ENCODE measurements at places on chromosomes 7 and 10.

DNA sequence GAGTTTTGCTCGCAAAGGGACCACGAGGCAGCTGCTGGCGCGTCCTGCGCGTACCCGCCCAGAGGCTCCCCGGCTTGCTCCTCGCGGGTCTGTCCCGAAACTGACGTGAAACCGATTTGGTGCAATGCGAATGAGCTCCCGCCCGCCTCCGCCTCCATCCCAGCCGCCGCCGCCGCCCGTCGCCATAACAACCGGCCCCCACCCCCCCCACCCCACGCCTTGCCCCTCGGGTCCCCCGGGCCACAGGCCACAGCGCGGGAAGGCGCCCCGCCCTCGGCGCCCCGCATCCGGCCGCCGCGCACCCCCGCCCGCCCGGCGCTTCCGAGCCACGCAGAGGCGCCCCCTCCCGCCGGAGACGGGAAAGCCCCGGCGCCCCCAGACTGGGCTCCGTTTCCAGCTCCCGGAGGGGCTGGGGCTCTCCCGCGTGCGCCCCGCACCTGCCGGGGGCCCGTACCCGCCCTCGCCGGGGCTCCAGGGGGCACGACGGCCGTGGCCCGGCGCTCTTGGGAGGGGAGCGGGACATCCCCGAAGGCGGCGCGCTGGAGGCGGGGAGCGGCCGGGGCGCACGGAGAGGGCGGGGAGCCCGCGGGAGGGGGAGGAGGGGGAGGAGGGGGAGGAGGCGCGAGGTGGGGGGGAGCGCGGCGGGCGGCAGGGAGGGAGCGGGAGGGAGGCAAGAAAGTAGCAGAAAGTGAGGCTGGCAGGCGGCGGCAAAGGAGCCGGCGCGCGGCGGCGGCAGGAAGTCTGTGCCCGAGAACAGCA is at the start of gene CAMK1D:
CAMK1D (plus strand) TSS at position 678 of the 759 bp plus-strand sequence.
- peak; percentile 88 for DNase-seq

DNA sequence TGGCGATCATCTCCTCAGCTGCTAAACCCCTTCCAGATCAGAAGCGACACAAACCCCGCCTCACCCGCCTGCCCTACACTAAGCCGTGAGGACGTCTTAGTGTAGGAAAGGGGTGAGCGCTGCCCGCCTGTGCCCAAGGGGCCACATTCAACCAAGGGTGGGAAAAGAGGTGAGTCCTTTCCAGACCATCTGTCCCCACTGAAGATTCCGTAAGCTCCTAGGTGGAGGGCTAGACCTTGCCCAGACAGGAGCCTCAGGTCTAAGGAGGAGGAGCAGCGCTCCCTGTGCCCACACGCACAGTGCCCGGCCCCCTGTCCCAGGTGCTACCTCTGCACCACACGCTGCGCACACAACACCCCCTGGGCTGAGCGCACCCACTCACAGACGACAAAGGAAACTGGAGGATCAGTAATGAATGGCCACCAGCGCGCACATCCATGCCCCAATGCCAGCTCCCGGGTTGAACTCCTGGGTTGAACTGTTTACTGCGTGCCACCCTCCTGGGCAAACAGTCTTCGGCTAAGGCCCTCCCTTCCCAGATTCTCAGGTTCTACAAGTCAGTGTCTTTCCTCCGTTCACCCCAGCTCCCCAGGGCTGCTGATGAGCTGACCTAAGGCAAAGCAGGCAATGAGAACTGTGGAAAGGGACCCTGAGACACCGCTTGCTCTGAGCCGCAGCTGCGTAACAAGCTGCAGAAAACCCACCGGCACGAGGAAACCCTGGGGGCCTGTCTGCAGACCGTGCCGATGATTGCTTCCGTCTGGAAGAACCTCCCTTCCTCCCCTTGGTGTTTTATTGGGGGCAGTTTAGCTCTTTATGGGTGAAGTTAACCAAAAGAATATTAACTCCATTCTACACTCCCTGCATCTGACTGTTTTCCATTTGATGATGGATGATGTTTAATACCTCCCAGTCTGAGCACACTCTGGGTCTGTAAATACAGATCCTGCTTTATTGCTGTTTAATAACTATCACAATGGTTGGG is 185.9 kb downstream of the MAD1L1 start:
- no peak for DNase-seq

DNA sequence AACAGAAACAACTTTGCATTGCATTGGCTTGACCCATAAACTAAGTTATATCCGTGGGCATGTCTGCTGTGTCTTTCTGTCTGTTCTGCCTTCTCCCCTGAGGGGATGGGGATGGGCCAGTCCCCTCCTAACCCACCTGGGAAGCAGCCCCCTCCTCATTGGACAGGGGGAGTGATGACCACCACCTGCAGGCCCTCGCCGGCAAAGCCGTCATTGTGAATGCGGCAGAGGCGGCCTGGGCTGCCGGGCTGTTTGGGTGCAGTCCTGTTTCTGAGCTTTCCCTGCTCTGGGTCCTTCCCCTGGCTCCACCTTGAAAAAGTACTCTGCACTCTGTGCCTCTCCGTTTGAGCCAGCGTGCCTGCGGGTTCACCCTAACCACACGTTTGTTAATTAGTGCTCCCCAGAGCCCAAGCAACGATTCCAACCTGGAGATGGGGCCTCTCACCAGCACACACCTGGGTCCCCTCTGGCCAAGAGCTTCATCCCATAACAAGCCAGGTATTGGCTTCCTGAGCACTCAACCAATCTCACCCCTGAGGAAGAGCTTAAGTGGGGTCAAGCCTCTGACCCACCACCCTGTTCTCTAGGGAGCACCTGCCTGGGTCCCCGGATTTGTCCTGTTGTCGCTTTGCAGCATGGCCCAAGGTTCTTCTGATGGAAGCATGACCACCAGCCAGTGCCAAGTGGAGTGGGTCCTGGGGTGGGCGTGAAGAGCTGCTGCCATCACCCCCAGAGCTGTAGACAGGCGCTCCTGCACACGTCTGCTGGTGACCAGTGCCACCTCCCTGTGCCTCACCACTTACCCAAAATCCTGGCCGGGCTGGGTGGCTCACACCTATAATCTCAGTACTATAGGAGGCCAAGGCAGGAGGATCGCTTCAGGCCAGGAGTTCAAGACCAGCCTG is 39.4 kb upstream of the ZMIZ2 start:
- DNase-seq: no peak

GRCh38 chr7:46024263-46024916 is 103.3 kb upstream of the IGFBP3 start:
- DNase-seq: no peak

DNA sequence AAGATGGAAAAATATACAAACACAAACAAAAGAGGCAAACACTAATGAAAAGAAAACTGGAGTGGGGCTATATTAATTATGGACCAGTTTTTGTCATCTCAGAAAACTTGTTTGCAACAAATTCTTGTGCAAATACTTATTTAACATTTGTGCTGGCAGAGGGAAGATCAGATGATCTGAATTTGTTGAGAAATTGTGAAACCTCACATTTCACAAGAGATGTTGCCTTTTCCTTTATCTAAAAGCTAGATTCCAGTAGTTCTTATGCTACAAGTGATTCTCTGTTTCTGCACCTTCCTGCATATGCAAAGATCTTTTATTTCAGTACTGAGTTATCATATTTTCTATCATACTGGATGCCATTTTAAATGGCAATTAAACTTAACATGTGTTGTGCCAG is 320.7 kb downstream of the SUGCT start:
- DNase-seq: no peak

DNA sequence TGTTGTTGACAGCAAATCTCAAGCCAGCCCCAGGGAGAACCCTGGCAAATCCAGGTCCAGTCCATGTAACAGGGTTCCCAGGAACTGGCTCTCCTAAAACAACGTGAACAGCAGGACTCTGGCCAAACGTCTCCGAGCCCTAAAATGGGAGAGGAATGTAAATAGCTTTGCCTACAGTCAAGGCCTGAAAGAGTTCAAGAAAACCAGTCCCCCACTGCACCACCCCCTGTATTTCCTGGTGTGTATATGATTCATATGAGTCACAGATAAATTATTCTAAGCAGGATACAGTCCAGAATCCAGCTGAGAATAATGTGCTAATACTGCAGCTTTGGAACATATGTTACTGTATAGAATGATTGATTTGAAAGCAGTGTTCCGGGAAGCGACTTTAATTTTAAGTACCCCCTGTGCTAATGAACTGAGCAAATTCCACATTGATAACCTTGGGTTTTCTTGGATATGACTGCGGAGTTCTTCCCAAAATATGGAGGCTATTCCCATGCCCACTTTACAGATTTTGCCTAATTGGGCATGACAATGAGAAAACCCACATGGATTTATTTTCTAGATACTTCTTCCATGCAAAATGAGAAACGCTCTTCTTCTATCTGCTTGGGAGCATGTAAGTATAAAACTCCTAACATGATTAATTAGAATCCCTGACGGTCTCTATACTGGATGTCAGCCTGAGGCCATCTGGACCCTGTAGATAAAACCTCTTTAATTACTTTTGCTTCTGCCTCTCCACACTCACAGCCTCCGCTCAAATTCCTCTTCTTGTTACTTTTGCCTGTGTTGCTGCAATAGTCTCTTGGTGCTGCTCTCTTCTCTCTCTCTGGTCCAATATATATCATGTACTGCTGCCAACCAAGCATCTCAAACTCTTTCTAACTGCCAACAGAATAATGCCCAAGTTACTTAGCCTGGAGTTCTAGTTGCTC is 50.2 kb downstream of the LAMB4 start:
- DNase-seq: peak; percentile 58

- DNase-seq: no peak
Observed at GRCh38 chr10:58764087-58764747, 251.5 kb downstream of the BICC1 start.

DNA sequence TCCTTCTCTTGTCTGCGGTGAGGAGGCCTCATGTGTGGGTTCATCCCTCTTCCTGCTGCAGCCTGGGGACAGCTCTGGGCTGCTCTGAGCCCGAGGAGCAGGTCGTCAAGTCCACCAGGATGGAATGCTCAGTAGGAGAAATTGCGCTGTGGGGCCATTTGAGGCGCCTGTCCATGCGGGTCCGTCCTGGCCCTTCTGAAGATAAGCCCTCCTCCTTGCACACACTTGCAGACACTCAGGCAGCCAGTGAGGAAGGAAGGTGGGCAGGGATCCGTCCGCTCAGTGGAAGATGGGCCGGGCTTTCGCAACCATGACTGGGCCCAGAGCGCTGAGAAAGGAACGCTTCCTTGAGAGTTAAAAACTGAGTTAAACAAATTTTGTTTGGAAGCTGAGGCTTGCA is 356.8 kb downstream of the GLRX3 start:
- DNase-seq: peak; percentile 21

DNA sequence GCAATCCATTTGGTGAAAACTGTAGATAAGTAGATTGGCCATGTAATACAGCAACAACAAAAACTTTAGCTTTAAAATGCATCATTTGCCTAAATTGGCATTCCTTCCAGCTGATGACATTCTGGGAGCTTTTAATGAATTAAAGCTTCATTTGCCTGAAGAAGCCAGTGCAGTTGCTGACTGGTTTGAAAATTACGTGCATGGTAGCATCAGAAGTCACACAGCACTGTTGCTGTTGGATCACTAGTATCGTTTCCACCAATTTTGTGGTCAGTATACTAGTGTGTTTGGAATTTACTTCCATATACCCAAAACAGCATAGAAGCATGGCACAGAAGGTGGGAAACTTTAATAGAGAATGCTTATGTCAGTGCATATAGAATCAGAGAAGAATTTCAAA is 194.9 kb downstream of the ETV1 start:
- no peak for DNase-seq

DNA sequence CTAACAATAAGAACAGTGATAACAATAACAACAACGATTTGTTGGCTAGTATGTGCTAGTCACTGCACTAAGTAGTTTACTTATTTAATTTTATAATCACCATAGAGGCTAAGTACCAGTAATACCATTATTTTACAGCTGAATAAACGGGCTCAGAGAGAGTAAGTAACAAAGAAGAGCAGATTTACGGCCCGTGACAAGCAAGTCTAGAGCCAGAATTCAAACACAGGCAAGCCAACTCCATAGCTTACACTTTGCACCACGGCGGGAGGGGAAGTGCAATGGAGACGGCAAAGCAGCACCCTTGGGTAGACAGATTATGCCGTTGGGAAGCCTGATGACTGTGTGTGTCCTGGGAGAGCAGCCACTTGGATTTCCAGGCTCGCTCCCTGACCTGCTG is 1.2 kb upstream of the OR6V1 start:
- DNase-seq: no peak

DNA sequence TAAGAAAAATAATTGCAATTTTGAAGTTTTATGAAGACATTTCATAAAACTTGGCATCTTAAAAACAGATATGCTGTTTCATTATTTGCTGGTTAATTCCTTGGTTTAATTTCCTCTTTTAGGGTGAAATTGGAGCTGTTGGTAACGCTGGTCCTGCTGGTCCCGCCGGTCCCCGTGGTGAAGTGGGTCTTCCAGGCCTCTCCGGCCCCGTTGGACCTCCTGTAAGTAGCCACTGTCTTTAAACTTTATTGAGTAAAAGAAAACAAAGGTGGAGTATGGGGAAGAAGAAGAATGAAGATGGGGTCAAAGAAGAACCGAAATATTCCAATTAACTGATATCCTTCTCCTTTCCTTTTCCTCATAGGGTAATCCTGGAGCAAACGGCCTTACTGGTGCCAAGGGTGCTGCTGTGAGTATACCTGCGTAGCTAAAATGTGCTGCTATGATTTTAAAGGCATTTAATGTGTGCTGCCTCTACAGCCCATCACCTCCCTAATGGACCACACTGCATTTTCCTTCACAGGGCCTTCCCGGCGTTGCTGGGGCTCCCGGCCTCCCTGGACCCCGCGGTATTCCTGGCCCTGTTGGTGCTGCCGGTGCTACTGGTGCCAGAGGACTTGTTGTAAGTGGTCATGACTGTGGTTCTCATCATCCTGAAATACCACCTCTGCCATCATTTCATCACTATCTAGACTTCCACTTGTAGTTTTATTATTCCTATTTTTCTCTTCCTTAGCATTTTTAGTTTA is 14.7 kb downstream of the COL1A2 start:
- no peak for DNase-seq

DNA sequence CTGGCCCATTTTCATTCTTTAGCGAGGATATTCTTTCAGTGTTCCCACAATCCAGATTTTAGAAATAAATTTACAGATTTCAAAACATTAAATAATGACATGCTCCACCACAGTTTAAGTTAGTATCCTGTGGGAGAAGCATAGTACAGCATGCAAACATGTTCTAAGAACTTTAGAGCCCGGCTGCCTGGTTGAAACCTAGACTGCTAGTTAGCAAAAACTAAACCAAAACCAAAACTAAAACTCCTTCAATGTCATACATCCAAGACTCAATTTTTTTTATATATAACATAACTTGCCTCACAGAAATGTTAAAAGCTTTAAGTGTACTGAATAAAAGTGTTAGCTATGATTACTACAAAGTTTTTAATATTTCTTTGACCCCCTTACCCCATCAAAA is 17.0 kb downstream of the TRA2A start:
- no peak for DNase-seq

DNA sequence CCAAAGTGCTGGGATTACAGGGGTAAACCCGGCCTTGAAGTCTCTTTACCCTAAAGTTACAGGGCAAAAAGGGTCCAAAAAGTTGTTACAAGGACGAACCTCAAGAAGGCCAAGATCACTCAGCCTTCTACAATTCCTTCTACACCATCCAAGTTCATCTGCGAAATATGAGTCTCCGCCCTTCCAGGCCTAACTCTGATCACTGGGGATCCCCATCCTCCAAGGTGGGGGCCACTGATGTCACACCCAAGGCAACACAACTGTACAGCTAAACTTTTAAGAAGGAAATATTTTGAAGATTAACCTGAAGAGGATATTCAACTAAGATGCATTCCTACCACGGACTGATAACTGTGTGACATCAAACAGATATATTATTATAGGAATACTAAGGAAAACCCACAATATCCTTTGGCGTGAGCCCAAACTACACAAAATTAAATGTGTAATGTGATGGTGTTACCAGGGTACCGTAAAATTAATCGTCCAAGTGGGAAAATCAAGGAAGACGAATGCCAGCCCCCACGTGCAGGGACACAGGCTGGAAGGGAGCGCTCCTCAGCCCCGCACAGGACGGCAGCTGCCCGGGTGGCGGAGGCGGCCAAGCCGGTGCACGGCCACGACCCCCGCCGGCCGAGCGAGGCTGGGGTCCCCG is 1.0 kb downstream of the PAXIP1 start:
- DNase-seq: no peak

Measured in Peyer's patch (tissue), 4 donors.